ENCODE measurements at places on chromosomes 5 and 9.

DNA sequence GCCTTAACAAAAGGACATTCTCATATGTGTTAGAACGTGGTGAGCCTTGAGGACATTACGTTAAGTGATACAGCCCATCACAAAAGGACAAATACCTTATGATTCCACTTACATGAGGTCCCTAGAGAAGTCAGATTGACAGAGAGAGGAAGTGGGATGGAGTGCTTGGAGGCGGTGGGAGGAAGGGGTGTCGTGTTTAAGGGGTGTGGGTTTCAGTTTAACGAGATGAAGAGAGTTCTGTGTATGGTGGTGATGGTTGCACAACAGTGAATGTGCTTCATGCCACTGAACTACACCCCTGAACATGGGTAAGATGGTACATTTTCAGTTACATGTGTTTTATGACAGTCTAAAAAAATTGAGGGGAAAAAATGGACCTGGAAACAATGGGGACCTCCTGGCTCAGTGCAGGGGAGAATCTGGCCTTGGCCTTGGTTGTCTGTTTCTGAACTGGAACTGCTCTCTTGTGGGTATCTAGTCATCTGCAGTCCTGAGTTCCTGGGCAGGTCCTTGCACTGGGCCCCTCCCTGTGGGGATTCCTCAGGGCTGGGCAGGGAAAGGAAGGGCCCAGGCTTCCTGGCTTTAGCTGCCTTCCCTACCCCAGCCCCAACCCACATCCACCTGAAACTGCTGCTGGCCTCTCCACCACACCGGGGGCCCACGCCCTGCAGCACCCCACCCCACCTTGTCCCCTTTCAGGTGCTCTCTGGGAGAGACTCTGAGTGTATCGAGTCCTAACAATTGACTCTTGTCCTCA is 17.8 kb downstream of the LRRC8A start:
- peak; percentile 60 for DNase-seq

- no peak for DNase-seq
Measured at GRCh38 chr9:70036641-70037040, 7.0 kb upstream of the MAMDC2 start.

GRCh38 chr9:115513148-115513547 is 395.2 kb upstream of the TNC start:
- DNase-seq: no peak

DNA sequence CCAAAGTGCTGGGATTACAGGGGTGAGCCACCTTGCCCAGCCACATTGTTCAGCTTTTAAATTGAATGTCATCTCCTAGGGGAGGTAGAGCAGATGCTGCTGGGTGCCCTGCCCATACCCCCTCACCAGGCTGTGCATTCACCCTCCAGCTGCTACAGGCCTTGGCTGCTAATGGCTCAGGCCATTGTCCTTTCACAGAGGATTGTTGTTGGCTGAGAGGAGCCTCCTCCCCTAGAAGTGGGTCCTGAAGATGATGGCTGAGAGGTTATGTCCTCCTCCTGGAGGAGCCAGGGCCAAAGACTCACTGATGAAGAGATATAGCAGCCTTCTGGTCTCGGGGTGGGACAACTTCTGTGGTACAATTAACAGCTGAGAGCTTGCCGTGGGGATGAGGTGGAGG is 74.6 kb downstream of the PHAX start:
- no peak for DNase-seq

- no peak for DNase-seq
Measured at GRCh38 chr5:163580516-163580915, 75.1 kb downstream of the MAT2B start.

DNA sequence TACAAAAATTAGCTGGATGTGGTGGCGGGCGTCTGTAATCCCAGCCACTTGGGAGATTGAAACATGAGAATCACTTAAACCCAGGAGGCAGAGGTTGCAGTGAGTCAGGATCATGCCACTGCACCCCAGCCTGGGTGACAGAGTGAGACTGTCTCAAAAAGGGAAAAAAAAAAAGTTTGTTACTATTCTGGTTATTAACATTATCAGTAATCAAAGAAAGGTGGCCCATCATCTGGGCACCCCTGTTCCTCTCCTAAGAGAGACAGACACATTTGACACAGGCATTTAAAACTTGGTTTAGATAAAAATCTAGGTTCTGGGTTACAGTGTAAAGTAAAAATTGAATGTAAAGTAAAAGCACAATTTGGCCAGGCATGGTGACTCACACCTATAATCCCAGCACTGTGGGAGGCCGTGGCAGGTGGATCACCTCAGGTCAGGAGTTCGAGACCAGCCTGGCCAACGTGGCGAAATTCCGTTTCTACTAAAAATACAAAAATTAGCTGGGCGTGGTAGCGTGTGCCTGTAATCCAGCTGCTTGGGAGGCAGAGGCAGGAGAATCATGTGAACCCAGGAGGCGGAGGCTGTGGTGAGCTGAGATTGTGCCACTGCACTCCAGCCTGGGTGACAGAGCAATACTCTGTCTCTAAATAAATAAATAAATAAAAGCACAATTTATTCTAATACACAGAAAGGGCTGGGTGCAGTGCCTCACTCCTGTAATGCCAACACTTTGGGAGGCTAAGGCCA is 16.7 kb upstream of the PHYHD1 start:
- DNase-seq: no peak

GRCh38 chr5:124718380-124718789 is 28.1 kb downstream of the ZNF608 start:
- DNase-seq: no peak

GRCh38 chr9:116331241-116331640 is 177.7 kb downstream of the PAPPA start:
- no peak for DNase-seq

- DNase-seq: no peak
Measured at GRCh38 chr5:132704875-132705274, 31.1 kb downstream of the IL4 start.

DNA sequence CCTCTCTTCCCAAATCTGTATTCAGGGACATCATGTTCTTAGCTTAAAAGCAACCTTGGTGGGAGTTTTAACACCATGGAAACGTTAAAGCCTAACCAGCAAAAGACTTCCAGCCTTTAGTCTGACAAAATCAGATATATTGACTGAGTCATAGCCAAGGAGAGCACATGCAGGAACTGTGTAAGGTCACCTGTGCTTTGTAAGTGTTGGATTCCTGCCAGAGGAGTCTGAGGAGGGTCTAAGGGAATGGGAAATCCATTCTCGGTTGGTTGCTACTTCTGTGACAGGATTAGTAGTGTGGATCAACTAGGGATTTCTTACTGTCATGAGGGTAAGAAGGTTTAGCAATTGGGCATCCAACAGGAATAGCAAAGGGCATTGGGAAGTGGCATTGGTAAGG is 142.0 kb upstream of the CHD1 start:
- no peak for DNase-seq

DNA sequence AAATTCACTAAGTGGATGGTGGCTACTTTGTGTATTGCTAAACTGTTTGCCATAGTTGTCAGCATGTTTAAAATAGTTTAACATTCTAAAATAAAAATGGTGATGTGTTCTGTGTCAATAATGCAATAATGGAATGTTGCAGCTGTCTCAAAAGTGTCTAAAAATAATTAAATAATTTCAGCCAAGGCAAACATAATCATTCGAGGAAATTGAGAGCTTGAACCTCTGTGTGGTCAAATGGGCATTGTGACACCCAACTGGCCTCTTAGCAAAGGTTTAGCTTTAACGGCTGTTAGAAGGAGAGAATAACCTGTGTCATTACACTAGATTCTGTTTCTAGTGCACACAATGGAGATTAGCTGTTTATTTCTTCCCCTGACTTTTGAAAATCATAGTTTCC is 278.5 kb downstream of the TMEM167A start:
- no peak for DNase-seq

DNA sequence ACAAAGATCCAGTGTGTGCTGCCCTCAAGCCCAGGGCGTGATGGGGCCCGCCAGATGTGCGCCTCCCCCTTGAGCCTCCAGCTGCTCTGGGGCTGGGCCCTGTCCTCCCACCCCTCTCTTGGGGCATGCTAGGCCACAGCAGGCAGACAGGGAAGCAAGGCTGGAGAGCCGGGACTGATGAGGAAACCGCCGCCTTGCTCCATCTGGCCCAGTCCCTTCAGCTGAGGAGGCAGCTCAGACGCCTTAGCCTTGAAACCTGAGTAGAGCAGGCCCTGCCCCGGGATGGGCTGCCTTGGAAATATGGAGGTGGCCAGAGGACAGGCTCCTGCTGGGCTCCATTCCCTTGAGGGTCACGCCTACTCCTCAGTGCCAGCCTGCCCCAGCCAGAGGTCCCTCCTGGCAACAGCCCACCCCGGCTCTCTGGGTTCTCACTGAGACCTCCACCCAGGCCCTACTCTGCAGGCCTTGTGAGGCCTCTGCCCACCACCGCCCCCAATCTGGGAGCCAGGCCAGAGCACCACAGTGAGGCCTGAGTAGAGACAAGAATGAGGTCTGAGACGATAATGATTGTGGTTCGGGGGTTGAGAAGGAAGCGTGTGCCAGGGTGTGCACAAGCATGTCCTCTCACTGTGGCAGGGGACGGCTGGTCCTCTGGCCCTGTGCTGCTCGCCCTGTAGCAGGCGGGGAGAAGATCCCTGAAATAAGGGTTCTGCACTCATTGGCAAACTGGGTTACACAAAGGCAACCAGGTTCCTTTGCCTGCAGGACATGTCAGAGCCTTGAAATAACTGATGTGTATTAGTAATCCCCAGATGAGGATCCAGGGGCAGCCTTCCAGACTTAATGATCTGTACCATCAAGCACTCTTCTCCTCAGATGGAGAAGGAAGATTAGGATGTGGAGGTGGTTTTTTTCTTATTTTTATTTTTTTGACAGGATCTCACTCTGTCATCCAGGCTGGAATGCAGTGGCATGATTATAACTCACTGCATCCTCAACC is 30.9 kb downstream of the CXXC5 start:
- no peak for DNase-seq

- no peak for DNase-seq
Measured at GRCh38 chr5:80736730-80737129, 81.9 kb upstream of the DHFR start.

DNA sequence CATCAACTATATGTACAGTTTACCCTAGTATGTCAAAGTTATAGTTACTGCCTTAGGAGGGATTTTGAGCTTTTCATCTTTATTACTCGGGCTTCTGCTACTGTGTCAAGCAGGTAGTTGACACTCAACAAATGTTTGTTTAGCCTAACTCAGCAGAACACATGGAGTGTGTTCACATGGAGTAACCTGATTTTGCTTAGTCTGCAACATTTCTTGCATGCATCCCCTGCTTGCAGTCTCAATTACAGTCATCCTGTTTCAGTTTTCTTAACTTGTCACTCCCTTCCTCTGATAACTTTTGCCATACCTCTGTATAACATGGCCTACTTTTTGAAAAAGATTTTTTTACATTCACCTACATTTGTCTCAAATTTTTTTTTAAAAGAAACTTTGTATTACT is 135.5 kb downstream of the NMUR2 start:
- no peak for DNase-seq

DNA sequence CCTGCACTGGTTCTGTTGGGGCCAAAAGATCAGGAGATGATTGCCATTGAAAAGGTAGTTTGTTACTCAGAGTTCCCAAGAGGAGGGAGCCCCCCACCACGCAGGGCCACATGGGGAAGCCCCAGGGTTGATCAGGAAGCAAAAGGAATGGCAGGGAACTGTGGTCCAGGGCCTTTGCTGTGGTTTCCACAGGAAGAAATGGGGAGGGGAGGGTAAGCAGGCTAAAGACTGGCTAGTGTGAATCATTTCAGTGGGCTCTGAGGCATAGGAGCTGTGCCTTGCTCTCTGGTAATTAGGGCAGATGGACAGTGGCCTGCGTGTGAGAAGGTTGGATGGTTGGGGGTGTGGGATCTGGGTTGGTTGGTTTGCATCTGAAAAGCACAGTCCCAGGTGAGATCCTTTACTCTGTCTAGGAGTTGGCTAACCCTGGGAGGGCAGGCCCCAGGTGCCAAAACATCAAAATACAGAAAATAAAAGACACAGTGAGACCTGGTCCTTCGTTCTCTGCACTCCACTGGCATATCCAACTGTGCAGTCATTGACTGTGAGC is 66.1 kb downstream of the PTPDC1 start:
- DNase-seq: no peak

GRCh38 chr9:28774433-28775235 is 1201.4 kb upstream of the C9orf72 start:
- DNase-seq: peak; percentile 33

- DNase-seq: peak; percentile 86
Measured at GRCh38 chr9:125521462-125522327, 185.3 kb downstream of the MAPKAP1 start.

DNA sequence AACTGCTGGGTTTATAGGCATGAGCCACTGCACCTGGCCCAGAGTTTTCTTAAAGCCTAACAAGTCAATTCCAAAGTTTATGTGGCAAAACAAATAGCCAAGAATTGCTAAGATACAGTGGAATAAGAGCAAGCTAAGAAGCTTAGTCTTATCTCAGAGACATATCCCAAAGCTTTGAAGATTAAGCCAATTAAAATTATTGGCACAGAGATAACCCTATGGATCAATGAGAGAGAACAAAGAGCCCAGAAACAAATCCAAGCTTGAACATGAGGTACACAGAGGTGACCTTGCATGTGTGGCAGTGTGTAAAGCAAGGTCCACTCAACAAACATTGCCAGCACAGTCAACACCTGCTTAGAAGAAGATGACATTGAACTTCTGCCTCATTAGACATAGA is 13.3 kb downstream of the BTNL3 start:
- no peak for DNase-seq

GRCh38 chr5:2136728-2137333 is 254.1 kb upstream of the IRX4 start:
- no peak for DNase-seq

GRCh38 chr5:128870923-128871322 is 94.4 kb upstream of the SLC27A6 start:
- DNase-seq: no peak

DNA sequence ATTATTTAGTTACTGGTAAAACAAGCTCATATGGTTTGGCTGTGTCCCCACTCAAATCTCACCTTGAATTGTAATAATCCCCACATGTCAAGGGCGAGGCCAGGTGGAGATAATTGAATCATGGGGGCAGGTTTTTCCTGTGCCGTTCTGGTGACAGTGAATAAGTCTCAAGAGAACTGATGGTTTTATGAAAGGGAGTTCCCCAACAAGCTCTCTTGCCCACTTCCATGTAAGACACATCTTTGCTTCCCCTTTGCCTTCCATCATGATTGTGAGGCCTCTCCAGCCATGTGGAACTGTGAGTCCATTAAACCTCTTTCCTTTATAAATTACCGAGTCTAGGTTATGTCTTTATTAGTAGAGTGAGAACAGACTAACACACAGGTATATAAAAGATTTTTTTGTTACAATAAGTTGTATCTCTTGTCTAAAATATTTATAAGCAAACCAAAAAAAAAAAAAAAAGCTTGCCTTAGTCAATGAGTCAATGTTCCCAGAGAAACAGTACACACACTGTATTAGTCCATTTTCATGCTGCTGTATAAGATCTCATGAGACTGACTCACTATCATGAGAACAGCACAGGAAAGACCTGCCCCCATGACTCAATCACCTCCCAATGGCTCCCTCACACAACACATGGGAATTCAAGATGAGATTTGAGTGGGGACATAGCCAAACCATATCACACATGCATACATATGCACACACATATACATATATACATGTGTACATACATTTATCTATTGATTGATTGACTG is 138.3 kb downstream of the BASP1 start:
- DNase-seq: no peak

- DNase-seq: peak; percentile 46
Measured at GRCh38 chr9:81814794-81815464, 113.3 kb upstream of the SPATA31D4 start.
